GM12892 (cell line): ENCODE measurements at places on chromosomes 3 and 15.

DNA sequence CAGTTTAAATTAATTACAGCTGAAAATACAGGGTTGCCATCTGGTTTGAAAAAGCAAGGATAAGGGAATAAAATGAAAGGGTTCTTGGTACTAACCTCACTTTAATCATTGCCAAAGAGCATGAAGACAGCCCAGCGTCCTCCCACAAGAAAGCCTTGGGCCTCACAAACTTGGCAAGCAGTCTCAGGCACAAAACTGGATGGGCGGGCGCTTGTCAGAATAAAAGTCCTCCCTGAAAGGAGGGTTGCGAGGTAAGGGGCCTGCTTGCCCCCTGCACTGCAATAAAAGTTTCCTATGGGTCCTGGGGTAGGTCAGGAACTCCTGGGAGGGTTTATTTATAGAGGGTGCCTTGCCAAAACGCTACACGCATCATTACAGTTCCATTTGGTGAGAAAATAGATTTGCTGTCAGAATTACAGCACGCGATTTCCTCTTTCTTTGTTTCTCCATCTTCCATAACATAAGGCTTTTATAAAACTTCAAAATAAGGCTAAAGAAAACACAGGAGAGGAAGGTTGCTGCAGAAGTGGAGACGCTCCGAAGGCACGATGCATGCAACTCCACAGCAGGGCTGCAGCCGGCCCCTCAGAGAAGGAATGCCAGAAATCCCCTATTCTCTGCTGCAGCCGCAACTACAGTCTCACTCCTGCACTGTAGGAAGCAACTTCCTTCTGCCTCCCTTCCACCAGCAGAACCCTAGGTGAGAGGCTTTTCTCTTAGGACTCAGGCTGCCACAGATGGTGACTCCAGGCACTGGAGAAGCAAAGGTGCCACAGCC lies 61.3 kb downstream of the VGLL4 start:
- no peak for DNase-seq

DNA sequence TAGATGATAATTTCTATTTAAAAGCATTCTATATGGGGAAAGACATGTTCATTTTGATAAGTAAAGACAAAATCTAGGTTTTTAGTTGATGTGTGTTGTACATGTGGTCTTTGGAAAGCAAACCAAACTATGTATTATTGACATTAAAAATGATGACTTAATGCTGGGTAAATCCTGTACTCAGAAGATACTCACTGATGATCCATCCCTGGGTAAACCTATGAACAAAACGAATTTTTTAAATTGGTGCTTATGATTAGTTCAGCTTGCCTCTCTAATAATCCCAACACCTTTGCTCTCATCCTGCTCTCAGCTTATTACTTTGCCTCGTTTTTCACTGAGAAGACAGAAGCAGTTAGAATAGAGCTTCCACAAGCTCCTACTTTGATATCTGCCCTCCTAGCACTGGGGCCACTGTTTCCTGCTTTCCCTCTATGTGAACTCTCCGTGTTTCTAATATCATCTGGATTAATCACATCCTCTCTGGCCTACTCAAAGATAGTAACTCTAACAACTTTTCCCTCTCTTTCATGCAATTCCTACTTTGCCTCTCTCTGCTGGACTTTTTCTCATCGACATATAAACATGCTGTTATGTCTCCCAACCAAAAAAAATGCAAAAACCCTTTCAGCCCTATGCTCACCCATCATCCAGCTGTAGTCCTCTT lies 29.3 kb downstream of the RARRES1 start:
- no peak for DNase-seq

DNA sequence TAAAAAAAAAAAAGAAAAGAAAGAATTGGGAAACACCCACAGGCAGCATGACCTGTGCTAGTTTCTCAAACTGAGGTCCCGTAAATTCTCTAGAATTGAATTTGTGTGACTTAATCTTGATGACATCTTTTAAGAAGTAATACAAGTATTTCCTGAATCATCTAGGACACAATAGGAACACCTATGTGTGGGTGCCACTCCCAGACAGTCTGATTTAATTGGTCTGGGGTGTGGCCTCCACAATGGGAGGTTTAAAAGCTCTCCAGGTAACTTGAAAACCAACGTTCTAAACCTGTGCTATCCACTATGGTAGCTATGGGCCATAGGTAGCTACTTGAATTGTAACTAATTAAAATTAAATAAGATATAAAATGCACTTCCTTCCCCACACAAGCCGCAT lies 28.1 kb downstream of the CFAP92 start:
- no peak for DNase-seq

GRCh38 chr3:118213892-118214291 lies 820.8 kb downstream of the IGSF11 start:
- no peak for DNase-seq

DNA sequence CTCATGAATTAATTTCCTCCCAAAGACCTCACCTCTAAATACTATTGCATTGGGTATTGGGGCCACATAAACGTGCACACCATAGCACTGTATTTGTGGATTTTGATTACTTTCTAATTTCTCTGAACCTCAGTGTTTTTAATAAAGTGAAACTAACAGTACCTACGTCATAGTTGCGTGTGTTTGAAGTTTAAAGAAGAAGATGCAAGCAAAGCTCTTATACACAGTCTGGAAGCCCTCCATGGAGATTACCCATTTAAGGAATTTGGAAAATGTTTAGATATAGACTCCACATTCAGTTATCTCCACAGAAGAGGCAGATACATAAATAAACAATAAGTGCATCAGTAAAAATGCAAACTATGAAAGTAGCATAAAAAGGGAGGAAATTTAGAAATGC lies 581.1 kb upstream of the GBE1 start:
- DNase-seq = no peak

DNA sequence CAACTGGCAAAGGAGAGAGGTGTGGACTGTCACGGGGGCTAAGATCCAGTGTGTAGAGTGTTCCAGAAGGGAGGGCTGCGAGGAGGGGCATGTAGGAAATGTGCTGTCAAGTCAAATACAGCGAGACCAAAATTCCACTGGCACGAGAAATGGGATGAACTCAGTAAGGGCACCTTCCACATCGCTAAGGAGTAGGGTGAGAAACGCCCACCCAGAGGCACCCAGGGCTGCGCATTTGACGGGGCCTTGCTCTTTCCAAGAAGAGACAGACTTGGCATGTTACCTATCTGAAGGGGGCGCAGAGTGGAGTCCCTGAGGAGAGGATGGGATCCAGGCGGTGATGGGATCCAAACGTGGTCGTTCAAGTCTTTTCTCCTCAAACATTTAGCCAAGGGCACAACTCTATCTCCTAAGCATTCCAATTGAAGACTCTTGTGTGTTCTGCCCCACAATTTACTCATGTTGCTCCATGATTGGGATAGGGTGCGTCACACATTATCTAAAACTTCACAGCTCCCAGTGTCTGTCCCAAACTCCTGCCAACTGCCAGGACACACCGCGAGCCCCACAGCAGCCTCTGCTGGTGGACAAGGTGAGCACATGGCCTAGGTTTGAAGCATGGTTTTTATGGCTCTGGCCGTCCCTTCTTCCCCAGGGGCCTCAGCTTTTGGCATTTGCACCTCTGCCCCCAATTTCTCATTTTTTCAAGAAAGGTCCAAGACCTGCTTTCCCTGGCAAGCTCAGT lies 7.6 kb downstream of the SELENOS start:
- no peak for DNase-seq

- DNase-seq = no peak
Measured at GRCh38 chr3:178456621-178457285, 79.5 kb upstream of the KCNMB2 start.

DNA sequence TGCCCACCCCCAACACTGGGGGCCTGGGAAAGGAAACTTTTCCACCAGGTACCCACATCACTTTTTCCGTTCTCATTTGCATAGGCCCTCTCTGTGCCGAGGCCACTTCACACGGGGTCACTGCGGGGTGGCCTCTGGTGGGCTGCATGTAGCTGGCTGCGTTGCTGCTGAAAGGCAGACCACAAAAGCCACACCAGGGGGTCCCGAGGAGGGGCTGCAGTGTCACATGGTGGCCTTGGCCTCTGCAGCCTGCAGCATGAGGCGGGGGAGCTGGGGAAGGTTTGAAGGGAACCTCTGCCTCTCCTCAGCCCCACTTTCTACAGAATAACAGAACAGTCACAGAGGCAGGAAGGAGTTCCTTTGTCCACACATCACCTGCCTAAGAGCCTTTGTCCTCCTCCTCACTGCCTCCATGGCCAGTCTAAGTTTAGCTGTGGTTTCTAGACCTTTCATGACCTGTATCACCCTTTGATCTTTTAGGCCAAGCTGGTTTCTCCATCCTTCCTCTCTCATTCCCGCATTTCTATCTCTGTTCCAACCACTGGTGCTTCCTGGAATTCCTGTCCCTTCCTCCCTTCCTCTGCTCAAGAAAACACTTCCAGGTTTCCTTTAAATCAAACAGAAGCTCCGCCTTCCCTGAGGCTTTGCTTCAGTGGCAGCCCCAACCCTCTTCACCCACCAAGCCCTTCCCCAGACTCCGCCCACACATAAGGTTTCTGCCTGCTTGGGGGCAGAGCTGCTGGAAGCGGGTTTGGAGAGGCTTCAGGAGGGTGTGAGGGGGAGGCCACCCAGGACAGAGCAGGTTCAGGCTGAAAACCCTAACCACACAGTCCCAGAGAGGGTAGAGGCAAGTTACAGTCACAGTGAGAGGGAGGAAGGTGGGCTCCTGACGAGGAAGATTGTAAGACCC lies 150.7 kb upstream of the TLE3 start:
- no peak for DNase-seq

DNA sequence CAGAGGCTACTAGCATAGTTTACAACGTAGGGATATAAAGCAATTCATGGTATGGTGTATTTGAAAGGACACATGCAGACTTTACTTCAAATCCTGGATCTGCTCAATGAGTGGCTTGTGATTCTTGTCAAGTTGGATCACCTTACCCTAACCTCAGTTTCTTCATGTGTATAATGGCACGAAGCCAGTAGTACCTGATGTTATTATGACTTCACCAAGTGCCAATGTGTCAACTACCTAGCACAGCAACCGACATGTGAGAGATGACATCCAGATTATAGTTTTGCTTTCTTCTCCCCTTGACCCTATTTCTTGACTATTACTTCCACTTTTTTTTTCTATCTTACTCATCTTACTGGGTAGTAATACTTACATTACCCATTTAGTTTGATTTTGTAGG lies 304.5 kb downstream of the RBMS3 start:
- no peak for DNase-seq

DNA sequence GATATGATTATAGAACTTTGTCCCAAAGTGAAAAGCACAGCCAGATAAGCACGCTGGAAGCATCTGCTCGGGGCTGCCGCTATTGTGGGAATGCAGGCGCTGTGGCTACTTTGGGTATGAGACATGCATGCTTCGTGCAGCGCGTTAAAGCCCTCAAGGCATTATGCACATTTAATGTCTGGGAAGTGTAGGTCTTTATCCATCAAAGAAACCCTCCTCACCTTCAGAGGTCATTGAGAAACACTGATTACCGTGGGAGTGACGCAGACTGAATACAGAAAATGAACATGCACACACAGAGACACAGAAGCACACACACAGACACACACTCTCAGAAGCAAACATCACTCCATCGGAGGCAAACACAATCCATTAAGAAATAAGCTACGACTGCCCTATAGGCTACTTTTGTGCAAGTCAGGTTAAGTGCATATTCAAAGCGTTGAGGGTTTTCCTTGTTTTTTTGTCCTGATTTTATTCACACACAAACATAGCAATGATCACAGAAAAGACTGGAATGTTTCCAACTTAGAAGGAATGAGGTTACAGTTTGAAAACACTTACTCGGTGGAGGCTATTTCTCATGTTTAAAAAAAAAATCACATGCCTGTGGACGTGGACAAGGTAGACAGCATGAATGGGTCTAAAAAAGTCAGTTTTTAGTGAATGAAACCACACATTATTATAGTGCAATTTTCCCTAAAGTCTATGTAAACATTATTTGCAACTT lies 68.5 kb downstream of the PLCH1 start:
- no peak for DNase-seq
